ENCODE measurements at places on chromosomes 3 and 15. TPM values are rescaled to one million over a fixed set of nuclear protein-coding genes. Genes with fewer than 3 reads are reported as not detected.

DNA sequence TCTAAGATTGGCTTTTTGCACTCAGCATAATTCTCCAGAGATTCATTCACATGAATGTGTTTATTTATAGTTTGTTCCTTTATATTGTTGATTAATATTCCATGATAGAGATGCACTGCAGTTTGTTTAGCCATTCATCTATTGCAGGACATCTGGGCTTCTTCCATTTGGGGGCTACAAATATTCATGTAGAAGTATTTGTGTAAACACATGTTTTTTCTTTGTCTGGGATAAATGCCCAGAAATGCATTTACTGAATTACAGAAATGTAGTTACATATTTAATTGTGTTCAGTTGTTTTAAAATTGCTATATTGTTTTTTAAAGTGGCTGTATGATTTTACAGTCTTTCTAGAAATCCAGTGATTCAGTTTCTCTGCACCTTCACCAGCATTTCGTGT is 635.0 kb downstream of the ZIC1 start:
- no peak for DNase-seq

DNA sequence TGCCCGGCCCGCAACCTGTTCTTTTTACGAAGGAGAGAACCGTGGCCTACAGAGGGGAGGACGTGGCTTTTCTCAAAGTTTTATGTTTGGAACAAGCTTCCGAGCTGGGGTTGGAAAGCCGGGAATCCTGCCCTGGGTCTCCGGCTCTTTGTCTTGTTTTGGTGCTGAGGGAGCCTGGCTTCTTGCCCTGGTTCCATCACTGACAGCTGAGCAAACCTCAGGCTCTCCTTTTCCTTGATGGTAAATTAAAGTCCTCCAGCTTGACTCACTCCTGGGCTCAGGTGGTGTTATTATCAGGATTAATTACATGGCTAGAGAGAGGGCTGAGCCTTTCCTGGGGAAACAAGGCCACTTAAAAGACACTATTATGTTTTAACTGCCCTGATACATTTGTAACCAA is 289.5 kb upstream of the RGMA start:
- no peak for DNase-seq

DNA sequence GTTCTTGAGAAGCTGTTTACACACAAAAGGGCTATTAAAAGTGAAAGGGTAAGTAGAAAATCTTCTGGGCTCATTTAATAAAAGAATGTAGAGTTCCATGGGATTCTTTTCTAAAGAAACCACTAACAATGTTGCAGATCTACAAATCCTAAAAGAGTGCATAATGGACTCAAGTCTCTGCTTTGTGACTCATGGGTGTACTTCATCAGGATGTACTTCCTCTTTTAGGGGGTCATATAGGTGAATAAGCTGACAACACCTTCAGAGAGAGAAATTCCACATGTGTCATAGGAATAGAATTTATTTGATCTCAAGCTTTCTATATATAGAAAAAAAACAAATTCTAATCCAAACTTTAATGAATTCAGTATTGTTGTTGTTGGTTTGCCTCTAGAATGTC is 355.5 kb downstream of the TIGIT start:
- no peak for DNase-seq

- no peak for DNase-seq
Measured at GRCh38 chr3:71521021-71521352, 62.5 kb downstream of the FOXP1 start.

The CERS3 gene
- total RNA-seq = 0.41 TPM

The CHRD gene
- total RNA-seq = not detected

- DNase-seq = no peak
Measured at GRCh38 chr3:176987901-176988650, 209.2 kb downstream of the TBL1XR1 start.

DNA sequence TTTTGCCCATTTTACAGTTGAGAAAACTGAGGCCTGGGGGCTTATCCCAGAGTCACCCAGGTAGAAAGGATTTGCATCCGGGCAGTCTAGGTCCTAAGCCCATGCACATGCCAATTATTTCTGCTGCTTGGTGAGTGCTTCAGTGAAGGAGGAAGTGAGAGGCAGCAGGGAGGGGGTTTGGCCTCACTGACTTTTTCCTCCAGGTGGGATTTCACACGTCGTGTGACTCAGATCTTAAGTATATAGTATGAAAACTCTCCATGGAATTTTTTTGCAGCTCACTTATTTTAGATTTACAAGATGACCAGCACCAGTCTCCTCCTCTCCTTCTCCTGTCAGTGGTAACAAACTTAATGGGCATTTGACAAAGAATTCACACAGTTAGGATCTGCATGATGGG is 4.6 kb downstream of the ITGA11 start:
- no peak for DNase-seq

The MAP2K1 gene
- 94.9 TPM for total RNA-seq

- peak; percentile 81 for DNase-seq
Measured at GRCh38 chr3:196604548-196604947, 34.9 kb upstream of the NRROS start.

DNA sequence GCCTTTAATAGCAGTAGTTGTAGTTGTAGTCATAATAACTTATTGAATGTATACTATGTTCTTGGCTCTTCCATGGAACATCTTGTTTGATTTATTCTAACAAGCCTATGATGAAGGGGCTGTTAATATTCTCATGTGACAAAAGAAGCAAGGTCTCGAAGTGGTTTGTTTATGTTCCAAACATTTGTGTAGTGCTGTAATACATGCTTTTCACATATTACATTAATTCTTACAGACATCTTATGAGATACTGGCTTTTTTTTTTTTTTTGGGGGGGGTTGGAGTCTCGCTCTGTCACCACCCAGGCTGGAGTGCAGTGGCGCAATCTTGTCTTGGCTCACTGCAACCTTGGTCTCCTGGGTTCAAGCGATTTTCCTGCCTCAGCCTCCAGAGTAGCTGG is 252.3 kb downstream of the PTPRG start:
- DNase-seq = no peak

The CNTN6 gene
- not detected for total RNA-seq

All from activated CD4-positive, alpha-beta T cell treated with anti-CD3 and anti-CD28 coated beads for 36 hours (primary cell).